NCI-H774 (cell line): ENCODE measurements at places on chromosomes 3 and 15.

- no peak for DNase-seq
Measured at GRCh38 chr15:100226107-100226506, 115.7 kb downstream of the ADAMTS17 start.

DNA sequence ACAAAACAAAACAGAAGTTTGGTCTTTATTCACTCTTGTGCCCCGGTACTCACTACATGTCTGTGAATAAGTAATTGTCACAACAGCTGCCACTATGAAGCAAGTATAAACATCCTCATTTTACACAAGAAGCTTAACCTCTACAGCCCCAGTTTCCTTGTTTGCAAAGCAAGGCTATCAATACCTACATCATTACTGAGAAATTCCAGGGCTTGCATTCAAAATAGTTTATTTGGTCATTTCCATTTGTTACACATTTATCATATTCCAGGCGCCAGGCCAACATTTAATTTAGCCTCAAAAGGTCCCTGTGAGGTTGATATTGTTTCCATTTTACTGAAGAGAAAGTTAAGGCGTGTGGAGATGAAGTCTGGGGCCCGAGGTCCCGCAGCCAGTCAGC, 161.4 kb upstream of the LRTM1 start:
- no peak for DNase-seq

GRCh38 chr3:24886501-24886900, 391.9 kb upstream of the THRB start:
- no peak for DNase-seq

GRCh38 chr3:156299569-156299968, 179.2 kb downstream of the KCNAB1 start:
- DNase-seq = no peak

DNA sequence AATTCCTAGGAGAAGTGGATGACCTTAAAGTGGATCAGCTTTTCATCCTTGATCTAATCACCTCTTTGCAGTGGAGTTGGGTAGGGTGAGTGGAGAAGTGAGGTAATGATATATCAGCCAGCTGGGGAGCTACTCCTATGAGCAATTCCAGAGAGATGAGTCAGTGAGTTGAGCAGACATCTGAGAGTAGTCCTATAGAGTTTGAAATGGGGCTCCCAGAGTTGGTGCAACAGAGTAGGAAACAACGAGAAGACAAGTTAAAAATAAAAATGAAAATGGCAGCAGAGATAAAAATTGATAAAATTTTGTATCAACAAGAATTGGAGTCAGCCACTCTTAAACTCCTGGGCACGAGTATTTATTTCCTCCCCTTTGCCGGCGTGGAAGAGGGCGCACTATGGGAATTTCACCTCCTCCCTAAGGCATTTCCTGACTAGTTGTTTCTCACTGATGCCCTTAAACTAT, 150.8 kb upstream of the DPH6 start:
- DNase-seq = no peak
